Activated CD4-positive, alpha-beta T cell treated with anti-CD3 and anti-CD28 coated beads for 36 hours (primary cell): ENCODE measurements at places on chromosomes 12 and 14.

GRCh38 chr12:19234981-19235871, 105.7 kb downstream of the PLEKHA5 start:
- no peak for DNase-seq

GRCh38 chr12:130948136-130948535, 5.6 kb upstream of the ADGRD1 start:
- DNase-seq = no peak

- DNase-seq = no peak
Observed at GRCh38 chr14:64614805-64615391, 65.1 kb downstream of the PPP1R36 start.

DNA sequence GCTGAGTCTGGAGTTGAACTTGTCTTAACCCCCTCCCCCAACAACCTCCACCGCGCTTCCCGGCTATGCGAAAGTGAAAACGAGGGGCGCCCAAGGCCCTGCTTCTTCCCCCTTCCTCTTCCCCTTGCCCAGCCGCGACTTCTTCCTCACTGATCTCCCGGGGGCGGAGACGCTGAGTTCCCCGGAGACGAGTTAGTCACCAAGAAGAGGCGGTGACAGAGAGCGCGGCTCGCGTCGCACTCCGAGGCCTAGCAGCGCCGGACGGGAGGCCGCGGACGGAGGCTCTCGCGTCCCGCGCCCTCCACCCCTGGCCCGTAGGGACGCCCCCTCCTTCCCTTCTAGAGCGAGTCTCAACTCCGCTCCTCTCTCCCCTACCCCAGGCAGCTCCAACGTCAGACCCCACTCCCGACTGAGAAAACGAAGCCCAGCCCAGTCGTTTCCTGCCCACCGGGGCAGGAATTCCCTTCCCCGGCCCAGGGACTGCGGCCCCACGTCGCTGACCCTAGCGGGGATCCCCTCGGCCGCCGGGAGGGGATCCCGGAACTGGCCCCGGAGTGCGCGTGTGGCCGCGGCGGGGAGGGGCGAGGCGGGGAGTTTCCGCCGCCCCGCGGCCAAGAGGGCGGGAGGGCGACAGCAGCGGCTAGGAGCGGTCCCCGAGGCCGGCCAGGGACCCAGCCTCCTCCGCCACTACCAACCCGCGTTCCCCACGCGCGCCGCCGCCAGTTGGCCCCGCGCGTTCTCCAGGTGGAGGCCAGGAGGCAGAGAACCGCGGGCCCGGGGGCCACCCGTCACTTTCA, 1.4 kb downstream of the BAZ1A start:
- DNase-seq = peak; percentile 94

GRCh38 chr14:99524804-99525698, 43.8 kb downstream of the CCNK start:
- DNase-seq = no peak

GRCh38 chr14:55097881-55098560, 31.0 kb upstream of the LGALS3 start:
- DNase-seq = peak; percentile 71

- no peak for DNase-seq
Observed at GRCh38 chr12:67714648-67715047, 66.1 kb downstream of the DYRK2 start.

GRCh38 chr12:25311506-25311905, 60.8 kb upstream of the KRAS start:
- DNase-seq = no peak

- peak; percentile 33 for DNase-seq
Observed at GRCh38 chr12:132422381-132423043, 67.4 kb upstream of the FBRSL1 start.

GRCh38 chr12:127998988-127999387, 268.0 kb upstream of the TMEM132C start:
- DNase-seq = no peak

DNA sequence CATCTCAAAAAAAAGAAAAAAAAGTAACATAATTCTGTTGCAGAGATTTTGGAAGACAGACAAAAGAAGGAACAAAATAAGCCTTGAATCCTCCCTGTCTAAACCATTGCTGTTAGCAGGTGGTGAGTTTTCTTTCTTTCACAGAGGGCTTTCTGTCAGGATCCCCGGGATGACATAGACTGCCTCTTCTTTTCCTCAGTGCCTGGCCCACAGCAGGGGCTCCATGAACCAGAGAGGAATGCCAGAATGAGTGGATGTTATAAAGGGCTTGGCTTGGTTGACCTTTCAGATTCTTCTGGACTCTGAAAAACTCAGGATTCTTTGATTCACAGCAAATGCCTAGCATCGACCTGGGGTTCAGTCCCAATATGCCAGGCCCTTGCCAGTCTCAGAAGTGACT, 45.8 kb upstream of the CORO1C start:
- DNase-seq = no peak
